ENCODE measurements at places on chromosomes 3 and 15.
A peak's percentile ranks its signal among the peaks of the same experiment; 100 is the strongest.

GRCh38 chr3:65671004-65671403, 367.7 kb downstream of the MAGI1 start:
- DNase-seq, result no peak

- DNase-seq, result no peak
Observed at GRCh38 chr3:196165850-196166249, 45.4 kb downstream of the ZDHHC19 start.

GRCh38 chr3:140706360-140706759, 28.5 kb downstream of the TRIM42 start:
- no peak for DNase-seq

GRCh38 chr3:61053781-61054496, 197.3 kb downstream of the FHIT start:
- no peak for DNase-seq

DNA sequence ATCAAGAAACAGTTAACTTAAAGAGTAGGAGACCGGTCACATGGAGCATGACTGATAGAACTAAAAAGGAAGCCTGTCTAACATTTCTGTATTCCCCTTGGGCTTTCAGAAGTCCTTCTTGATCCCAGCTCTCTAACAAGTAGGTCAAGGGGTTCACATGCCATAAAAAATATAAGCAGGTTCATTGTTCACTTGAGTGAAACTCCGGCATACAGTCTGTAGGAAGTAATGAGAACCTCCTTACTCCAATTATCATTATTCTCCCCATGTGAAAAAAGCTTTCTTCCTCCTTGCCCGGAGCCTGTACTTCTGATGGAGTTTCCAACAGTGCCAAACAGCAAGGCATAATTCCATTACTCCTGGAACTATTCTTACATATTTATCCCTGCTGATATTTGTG, 242.8 kb upstream of the CNTN4 start:
- DNase-seq, result no peak

GRCh38 chr3:14620512-14620911, 31.1 kb upstream of the CCDC174 start:
- no peak for DNase-seq

DNA sequence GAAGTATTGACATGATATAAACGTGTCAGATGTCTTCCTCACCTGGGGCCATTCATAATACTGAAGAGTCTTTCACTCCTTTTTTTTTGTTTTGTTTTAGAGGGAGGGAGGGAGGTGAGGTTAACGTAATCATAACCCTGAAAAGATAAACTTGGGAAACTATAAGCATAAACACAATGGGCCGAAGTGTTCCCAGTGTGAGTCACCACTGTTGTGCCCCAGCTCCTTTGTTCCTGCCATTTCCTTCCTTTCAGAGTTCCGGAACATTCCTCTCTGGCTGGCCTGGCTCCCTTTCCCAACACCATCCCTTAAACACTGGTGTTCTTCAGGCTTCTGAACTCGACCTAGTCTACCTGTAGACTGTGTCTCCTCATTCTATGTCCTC, 18.6 kb downstream of the PLD1 start:
- no peak for DNase-seq

DNA sequence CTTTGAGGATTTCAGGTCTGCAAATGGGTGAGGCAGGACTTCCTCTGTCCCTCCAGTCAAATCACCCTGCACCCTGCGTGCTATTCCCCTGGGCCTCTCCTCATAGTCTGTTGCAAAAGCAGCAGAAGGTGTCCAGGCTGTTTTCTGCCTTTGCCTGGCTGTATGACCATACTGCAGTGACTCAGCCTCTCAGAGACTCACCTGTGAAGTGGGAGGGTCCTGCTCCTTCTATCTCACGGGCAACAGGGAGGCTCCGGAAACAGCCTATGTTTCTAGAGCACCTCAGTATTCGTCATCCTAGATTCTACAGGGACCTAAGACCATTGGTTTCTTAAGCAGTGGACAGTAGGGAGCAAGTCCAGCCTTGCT, 216.4 kb downstream of the TLE3 start:
- DNase-seq, result no peak

DNA sequence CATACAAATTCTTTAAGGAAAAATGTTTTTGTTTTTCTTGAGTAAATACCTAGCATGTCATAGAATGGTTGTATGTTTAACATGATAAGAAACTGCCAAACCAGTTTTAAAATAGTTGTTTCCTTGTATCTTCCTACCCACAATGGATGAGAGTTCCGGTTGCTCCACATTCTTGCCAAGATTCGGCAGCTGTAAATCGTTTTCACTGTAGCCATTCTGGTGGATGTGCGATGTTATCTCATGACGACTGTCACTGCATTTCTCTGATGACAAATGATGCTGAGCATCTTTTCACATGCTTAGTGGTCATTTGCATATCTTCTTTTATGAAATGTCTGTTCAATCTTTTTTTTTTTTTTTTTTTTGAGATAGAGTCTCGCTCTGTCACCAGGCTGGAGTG, 36.6 kb upstream of the SH3GL3 start:
- DNase-seq, result no peak

DNA sequence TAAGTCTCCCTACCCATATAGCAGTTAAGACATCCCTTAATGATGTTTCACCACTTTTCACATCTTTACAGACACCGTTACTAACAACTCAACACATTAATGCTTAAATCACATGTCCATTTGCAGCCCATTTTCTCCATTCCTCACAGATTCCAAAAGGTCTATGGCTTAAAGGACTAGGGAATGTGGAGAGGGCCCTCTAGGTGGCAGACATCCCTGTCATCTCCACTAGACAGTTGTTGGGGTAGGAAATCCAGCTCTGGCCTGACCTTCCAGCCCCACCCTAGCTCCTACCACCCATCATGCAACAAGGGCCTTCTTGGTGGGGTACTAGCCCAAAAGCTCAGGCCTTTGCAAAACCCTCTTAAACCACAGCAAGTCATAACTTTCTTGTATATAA, 25.2 kb downstream of the CPEB1 start:
- DNase-seq, result no peak

DNA sequence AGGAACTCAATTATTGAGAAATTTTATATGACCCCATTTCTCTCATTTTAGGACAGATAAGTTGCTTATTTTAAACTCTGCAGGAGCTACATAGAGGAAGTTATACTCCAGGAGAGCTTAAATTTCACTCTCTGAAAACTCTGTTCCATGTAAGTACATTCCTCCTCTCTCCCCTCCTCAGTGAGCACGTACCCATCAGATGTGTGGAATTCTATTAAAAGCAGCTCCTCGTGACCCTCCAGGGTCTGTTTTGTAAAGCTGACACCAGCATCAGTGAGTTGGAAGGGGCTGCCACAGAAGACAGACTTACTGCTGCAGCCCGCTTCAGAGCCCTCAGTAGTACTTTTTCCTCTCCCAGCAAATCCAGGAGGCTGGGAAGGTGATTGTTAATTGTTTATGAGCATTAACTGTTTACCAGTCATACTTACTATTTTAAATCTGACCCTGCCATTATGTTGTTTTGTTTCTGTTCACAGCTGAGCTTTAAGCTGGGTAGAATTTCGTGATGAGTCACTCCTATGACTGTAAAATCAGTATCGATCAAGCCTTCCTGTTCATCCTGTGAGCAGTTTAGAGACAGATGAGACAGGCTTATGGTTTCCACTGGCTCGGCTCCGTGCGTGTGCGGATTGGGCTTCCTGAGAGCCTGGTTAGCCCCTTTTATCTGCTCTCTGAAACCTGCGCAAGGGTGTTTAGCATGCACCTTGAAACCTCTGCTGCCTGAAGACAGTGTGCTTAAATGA, 20.4 kb downstream of the IGF1R start:
- DNase-seq, result peak; percentile 10

DNA sequence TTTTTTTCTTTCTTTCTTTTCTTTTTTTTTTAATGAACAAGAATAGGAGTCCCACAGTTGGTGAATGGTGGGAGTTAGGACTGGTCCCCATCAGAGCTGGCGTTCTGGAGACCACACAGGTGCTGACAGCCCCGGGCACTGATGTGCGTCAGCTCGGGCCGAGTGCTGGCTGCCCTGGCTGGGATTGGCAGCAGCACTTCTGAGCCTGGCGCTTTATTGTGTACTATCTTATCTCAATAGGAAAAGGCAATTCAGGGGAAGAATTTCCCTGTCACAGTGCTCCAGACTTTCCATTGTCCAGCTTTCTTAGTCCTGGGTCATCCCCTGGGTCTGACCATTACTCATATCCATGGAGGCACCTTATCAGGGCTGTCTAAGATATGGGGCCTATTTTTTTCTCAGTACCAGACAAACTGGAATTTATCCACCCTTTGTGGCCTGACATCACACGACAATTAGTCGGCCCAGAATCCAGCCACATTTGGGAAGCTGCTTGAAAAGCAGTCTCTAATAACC, 54.1 kb downstream of the TMEM44 start:
- no peak for DNase-seq

GRCh38 chr3:85912980-85913379, 954.2 kb downstream of the CADM2 start:
- DNase-seq, result no peak

DNA sequence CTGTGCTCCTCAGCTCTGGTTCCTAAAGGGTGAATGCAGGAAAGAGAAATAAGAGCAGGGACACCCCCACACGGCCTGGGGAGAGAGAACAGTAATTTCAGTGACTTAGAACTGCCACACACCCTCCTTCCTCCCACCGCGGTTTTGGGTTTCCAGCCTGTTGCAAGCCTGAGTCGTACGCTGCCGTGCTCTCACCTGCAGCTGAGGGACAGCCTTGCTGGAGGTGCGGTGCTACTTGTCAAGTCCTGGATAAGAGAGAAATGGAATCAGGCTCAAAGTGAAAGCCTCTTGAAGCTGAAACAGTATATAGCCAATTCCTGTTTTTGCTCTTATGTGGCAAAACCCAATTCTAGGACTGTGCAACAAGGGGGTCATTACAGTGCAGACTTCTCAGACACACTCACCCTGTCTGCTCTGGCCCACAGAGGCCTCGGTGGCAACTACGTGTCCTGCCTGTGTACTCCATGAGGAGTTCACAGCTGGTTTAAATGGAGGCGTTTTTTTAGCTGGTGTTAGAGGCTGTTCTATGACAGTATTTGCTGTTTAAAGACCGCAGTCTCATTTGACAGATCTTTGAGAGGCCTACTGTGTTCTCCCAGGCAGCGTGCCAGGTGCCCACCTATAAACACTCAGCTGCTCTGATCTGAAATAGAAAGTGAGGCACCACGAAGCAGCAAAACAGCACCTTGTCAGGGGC, 42.9 kb downstream of the TBC1D2B start:
- DNase-seq, result peak; percentile 85

DNA sequence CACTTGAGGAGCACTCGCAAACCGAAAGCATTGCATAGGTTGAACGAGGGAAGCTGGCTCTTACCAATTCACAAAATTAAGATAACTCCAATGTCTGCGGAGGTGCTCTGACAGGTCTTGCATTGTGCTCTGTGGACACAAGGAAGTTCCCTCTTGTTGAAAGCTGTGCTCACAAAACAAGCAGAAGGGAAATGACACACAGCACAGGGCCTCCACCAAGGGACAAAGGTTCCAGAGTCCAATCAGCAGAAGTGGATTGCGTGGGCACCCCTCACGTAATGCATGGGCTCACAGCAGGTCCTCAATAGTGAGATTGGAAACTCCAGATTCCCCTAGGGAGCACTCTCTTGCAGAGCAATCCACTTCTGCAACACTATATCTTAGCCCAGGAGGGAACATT, 89.9 kb downstream of the ATP10A start:
- no peak for DNase-seq

- peak; percentile 29 for DNase-seq
Observed at GRCh38 chr3:48400824-48401433, 28.9 kb downstream of the FBXW12 start.

- DNase-seq, result no peak
Observed at GRCh38 chr15:101440846-101441590, 48.5 kb downstream of the PCSK6 start.

All from stimulated activated naive CD4-positive, alpha-beta T cell treated with Interleukin-2 at 50 U/mL for 16 hours (primary cell).